ENCODE measurements at places on chromosomes 16 and 17.

- DNase-seq: peak; percentile 80
Measured at GRCh38 chr16:29825145-29826044, 5.1 kb downstream of the MVP start.

GRCh38 chr16:57022445-57022844 lies 33.1 kb downstream of the NLRC5 start:
- DNase-seq: no peak

GRCh38 chr16:80981103-80981502 lies 25.6 kb downstream of the CMC2 start:
- DNase-seq: no peak

- DNase-seq: no peak
Measured at GRCh38 chr17:260031-260791, 78.8 kb upstream of the DOC2B start.

DNA sequence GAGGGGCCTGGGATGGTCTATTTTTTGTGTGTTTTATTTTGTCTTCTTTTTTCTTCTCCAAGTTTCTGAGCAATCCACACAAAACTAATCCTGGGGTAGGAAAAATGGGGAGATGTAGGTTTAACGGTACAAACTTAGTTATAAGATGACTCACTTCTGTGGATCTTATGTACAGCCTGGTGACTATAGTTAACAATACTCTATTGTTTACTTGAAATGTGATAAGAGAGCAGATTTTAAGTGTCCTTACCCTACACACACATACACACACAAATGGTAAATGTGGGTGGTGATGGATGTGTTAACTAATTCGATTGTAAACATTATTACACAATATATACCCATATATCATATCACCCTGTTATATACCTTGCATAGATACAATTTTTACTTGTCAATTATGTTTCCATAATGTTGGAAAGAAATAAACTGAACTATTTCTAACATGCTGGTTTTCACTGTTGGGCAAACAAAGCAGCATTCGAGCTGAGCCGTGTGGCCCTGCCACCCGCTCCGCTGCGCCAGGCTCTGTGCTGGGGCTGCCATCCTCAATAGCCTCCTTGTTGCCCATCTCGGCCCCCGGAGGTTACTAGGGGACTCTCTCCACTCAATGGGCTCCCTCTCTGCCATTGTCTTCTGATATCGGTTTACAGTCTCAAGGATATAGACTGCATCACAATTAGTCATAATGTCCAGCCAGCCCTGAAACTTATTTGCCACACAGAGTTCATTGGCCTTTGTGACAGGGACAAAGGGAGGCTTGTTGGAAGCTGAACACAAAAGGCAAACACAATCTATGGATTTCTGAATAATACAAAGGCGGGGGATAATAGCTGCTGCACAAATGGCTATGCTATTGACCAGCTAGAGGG lies 380.3 kb upstream of the MAF start:
- DNase-seq: no peak

DNA sequence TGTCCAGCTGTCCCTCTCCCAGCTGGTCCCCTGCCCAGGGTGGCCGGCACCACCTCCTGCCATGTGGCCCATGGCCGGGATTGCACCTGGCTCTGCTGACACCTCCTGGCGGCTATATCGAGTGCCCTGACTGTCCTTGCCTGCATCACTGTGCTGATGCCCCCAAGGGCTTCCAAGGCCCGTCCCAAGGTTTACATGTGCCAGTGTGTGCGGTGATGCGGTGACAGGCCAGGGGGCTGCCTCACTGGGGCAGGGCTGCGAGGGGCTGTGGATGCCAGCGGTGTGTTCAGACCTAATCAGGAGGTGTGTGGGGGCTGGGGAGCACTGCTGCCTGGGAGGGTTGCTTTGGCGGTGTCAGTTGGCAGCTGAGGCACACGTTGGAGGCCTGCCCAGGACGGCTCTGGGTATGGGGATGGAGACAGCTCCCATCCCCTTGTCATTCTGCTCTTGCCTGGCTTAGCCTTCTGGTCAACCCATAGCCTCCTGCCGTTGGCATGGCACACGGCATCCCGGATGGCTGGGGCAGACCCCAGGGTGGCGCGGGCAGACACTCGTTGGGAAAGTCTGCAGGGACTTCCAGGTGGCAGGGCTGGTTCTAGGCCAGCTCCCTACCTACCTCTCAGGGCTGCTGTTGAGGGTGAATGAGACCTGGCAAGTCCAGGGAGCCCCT lies 5.5 kb downstream of the MAP2K3 start:
- no peak for DNase-seq

DNA sequence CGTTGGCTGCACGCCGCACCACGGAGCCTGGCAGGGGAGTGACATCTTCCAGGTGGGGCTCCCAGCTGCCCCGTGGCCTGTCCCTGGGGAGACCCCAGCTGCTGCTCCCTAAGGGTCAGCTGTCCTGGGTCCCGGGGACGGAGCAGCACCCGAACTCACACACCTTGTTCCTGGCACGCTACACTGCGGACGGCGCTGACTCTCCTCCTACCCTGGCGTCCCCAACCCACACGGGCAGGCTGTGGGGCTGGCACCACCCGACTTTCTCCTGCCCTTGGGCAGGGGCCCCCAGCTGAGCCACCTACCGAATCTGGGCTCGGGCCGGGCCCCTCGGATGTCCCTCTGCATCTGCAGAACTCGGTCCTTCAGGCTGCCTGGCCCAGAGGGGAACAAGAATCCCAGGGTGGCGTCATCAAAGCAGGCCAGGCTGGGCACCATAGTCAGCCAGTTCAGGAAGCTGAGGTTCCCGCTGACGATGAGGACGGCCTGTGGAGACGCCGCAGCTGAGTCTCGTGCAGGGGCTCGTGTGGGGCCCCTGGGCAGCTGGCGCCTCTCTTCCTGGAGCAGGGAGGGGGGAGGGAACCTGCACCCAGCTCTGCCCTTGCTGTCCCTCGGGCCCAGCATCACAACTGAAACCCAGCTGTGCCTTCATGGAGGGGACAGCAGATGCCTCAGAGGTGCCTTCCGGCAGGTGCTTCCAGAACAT lies 70.5 kb upstream of the GNG13 start:
- DNase-seq: no peak

DNA sequence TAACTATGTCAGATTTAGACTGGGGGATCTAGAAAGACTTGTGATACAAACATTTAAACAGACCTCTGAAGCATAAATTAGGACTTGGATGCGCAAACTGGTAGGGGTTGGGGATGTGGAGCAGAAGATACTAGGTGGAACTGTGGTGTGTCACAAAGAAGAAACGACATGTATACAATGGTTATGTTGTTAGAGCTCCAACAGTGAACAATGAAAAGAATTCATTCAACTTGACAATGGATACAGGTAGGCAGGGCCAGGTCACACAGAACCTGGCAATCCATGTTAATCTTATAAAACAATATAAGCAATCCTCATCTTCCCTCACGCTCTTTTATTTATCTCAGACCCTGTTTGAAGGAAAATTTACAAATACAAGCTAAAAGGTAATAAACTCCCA lies 102.0 kb downstream of the CDC27 start:
- no peak for DNase-seq

- no peak for DNase-seq
Measured at GRCh38 chr16:89704281-89704680, 2.8 kb upstream of the SPATA2L start.

- no peak for DNase-seq
Measured at GRCh38 chr16:30925632-30925987, 2.2 kb downstream of the FBXL19 start.

- peak; percentile 34 for DNase-seq
Measured at GRCh38 chr16:14199624-14200023, 128.5 kb downstream of the MRTFB start.

GRCh38 chr17:37233036-37233435 lies 142.7 kb upstream of the C17orf78 start:
- no peak for DNase-seq

- DNase-seq: no peak
Measured at GRCh38 chr17:27558341-27558740, 72.6 kb upstream of the LGALS9 start.

- no peak for DNase-seq
Measured at GRCh38 chr16:29862383-29862883, 593 bp downstream of the CDIPT start.

- DNase-seq: peak; percentile 71
Measured at GRCh38 chr17:77247048-77247541, 106.3 kb downstream of the SEC14L1 start.

GRCh38 chr17:75906143-75906884 lies 1.6 kb upstream of the MRPL38 start:
- no peak for DNase-seq

DNA sequence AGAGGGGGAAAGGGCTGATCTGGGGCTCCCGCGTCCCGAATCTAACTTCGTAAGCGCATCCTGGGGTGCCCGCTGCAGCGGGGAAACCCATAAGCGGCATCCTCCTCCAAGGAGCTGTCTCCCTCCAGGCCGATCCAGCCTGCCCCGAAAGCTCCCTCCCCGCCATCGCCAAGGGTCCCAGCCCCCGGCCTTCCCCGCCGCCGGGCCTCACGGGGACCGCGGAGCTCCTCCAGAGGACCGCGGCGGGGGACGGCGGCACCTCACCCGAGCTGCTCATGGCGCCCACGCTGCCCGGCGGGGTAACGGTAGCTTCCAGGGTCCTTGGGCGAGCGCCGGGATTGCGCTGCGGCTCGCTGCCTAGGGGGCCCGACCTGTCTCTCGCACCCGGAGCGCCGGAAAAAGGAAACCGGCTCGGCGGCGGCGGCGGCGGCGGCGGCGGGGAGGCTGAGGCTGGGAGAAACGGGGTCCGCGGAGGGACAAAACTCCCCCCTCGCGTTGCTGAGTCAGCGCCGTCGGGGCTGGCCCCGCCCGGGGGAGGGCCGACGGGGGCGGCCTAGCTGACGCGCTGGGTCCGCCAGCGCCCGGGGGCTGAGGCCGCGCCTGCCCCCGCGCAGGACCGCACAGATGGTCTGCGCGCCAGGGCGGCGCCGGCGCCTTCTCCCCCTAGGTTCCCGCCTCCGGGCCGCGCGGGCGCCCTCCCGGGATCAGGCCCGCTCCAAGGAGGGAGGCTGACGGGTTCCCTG lies at the start of gene BLMH:
Gene BLMH, minus strand, starts transcription at position 402 of the 743 bp plus-strand sequence. Its CDS starts 125 bp downstream, at position 277.
- peak; percentile 86 for DNase-seq

- DNase-seq: no peak
Measured at GRCh38 chr16:8872967-8873865, 4.4 kb upstream of the CARHSP1 start.

GRCh38 chr16:11032922-11033291 lies 88.5 kb downstream of the CLEC16A start:
- DNase-seq: peak; percentile 88

DNA sequence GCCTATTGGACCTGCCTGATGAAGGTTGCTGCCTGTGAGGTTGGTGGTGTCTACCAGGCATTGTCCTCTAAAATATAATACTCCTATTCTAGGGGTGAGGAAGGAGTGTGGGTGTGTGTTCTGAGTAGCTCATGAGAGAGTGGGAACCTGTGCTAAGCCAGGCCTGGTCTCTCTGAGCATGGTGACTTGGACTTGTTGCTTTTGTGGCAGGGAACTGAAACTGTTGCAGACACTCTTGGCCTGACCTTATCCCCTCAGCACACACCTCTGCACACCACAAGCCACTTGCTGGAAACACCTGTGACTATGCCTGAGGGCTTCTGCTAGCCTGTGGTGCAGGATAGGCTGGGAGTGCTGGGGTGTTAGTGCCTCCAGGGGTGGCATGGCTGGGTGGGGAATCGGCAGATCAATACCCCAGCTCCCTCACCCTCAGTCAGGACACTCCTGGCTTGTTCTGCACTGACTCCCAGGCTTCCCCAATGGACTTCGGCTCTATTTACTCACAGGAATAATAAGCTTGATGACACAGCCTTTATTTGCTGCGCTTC lies 29.9 kb downstream of the PLCG2 start:
- DNase-seq: no peak

GRCh38 chr17:66786107-66786506 lies 48.8 kb upstream of the CACNG5 start:
- DNase-seq: no peak
